Ascending aorta (tissue), 2 donors: ENCODE measurements at places on chromosomes 6 and 20. TPM values are rescaled to one million over a fixed set of nuclear protein-coding genes. Genes with fewer than 3 reads are reported as not detected.

GRCh38 chr6:44105146-44105545, 22.1 kb downstream of the MRPL14 start:
- DNase-seq: no peak

DNA sequence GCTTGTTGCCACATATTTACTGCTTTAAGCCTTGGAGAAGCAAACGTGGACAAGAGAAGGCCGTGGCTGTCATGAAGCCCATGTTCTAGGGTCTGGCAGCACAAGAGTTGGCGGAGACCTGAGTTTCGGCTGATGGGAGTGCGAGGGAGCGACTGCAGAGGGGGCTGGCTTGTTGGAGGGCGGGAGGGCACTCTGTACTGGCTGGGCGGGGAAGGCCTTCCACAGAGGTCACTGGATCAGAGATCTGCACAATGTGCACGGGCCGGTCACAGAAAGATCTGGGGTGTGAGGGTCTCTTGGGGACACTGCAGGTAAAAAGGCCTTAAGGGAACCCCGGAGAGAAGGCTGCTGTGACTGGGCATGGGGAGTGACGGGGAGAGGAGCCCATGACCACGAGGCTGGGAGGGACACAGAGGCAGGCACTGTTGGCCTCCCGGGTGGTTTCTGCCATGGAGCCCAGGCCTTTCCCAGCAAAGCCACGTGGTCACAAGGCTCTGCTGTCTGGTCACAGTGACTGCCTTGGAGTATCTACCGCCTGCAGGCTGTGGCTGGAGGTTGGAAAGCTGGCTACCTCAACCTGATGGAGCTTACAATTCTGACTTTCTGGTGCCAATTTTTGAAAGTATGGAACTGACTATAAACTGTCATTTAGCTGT, 23.8 kb downstream of the FOXC1 start:
- no peak for DNase-seq

The ENPP4 gene
- 12.5 TPM for total RNA-seq

The SRC gene
- total RNA-seq: 67.4 TPM

The CASS4 gene
- total RNA-seq: 11.2 TPM

The TLDC2 gene
- total RNA-seq: not detected
